ENCODE measurements at places on chromosomes 1 and 21.

DNA sequence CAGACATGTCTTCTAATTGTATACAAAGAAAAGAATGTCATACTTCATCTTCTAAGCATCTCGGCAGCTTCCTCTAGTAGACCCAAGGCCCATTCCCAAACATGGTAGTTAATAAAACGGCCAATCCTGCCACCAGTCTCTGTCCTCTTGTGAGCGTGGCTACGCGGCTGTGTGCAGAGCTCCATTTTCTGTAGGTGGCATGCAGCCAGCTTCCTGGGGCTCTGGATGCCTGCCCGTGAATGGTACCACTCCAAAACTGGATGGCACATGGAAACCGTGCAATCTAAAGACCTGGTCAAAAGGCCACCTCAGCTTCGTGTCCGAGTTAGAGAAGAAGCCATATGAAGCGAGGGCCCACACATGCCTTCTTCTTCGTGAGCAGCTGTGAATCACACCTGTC, 110.7 kb downstream of the SIPA1L2 start:
- DNase-seq = no peak

DNA sequence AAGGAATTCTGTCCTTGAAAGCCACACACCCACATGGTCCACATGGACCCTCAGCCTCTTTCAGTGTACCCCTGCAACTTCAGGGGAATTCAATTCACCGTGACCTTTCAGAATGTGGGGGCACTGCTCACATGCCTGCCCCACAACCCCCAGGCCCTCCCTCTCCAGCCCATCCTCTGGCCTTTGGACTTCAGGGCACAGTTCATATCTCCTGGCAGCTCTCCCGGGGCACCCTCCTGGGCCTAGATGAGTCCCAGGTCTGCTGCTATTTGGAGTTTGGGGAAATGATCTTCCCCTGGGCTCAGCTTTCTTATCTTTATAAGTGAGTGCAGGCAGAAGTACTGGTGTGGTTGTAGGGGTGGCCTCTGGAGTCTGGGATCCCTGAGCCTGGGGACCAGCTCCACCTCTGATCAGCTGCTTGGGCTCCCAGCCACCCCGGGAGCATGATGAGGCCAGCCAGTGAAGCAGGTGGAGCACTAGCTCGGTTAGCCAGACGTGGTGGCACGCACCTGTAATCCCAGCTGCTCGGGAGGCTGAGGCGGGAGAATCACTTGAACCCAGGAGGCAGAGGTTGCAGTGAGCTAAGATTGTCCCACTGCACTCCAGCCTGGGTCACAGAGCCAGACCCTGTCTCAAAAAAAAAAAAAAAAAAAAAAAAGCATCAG, 15.8 kb downstream of the C1orf167 start:
- DNase-seq = no peak

- DNase-seq = no peak
Measured at GRCh38 chr1:14597343-14598006, 1.0 kb upstream of the KAZN start.

DNA sequence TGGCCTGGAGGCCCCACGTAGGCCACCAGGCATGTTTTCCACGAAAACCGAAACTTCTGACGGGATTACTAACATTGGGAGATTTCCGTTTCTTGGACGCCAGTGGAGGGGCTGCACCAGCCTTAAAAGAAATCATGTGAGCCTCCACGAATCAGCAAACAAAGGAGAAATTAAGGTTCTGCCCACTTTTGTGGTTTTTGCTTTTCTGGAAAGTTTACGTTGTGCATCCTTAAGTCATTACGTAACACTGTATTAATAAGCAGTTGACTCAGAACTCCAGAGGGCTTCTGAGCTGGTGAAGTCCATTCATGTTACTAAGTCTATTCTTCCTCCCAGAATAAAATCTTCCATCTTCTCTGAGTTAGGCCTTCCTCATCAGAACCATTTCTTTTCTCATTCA, 168.5 kb downstream of the PSMG1 start:
- no peak for DNase-seq

DNA sequence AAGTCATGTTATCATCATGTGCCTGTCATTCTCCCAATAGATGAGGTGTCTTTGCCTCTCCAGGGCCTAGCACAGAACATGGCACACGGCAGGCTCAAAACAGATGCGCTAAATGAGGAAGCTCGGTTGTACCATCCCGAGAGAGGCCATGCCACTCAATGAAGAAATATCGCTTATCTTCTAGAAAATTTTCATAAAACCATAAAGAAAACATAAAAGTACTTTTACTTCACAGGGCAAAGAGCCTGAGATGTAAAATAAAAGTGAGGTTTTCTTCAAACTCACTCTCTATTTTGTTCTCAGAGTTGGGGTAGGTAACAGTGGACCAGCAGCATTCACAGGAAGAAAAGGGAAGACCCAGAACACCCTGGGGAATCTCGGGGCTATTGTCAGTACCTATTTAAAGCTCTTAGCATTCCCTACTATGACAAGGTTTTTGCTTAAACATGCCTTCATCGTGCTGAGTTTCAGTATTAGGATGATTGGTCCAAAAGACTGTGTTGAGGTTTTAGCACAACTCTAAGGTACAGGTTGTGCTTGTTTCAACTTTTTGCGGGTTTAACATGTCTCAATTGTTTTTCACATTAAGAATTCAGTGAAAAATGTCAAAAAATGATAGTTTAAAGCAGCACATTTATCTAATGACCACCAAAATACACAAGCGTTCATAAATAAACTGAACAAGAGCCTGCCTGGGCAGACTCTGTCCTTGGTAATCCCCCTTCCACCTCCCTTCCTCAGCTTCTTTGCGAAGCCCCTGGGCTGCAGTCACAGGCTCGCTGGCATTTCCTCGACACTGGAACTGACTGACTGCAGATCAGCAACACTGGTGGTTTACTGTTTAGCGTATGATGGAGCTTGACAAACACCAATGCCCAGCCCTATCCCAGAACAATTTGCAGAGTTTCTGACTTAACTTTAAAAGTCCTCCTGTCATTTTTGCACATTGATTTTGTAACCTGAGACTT, 55.6 kb downstream of the COQ8A start:
- peak; percentile 34 for DNase-seq

DNA sequence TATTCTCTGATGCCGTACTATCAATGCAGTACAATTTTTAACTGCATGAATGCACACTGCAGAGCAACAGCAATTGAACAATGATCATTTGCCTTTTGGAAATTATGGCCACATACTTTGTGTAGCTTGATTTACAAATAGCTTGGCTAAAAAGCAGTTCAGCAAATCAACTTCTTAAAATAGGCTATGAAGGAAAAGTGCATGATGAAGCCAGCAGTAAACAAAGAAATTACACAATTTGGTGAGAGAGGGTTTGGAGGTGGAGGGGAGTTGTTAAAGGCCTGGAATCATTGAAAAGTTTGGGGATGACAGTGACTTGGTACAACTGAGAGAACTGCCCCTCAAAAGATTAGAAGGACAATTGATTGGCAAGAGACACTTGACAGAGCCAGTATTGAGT, 6.5 kb downstream of the PIGM start:
- DNase-seq = no peak

DNA sequence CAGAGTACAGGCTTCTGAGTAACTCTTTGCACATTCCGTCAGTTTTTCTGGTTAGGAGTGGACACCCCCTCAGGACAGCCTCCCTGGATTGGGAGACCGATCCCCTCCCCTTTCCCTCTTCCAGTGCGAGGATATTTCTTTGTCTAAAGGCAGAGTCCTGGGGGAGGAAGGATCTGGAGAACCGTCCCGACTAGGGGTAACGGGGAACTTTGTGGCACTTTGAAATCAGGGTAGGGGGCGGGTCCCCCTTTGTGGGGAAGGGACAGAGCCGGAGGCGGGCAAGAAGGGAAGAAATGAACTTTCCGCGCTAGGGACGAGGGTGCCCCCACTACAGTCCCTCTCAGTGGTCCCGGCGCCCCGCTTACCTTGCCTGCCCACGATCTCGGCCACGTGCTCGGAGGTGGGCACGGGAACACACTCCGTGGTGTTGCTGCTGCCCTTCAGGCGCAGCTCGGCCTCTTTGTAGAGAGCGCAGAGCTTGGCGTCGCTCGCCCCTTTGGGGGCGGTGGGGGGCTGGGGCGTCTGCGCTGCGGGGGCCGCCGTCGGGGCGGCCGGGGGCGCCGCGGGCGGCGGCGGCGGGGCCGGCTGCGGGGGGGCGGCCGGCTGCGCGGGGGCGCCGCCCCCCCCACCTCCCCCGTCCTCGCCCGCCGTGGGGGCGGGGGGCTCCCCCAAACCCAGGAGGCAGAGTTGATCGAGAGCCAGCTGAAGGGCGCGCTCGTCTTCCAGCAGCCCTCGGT, 917 bp downstream of the MEX3A start:
- no peak for DNase-seq

GRCh38 chr21:36728371-36729111, 29.6 kb downstream of the SIM2 start:
- DNase-seq = no peak

DNA sequence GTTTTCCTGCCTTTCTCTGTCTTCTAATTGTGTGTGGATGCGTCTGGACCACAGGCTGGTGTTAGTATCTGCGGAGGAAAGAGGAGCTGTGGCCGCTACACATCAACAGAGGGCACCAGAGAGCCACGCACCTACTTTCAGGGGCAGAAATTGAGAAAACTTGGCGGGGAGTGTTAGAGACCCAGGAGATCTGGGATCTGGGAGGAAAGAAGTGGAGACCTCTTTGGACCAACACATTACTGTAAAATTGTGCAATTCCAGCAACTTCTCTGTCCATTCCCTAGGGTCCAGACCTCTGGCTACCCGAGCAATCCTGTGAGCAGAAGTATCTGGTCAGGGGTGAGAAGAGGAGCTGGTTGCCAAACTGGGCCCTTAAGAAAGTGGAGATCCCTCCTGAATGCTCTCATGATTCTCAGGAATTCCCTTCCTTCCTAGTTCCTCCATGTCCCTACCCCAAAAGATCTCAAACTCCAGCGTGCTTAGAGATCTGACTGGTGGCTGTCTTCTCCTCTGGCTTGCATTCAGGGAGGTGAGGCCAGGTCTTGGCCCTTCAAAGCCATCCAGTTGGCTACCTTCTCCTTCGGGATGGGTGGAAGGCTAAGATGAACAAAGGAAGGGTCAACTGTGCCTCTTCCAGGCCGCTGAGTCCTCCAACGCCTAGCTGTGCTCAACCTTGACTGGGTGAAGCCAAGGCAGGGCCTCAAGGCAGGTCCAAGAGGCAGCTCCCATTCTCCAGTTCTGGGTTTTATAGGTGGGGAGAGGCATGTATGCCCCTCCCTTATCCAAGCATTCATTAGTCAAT, 1.2 kb upstream of the KIRREL1 start:
- DNase-seq = peak; percentile 54

DNA sequence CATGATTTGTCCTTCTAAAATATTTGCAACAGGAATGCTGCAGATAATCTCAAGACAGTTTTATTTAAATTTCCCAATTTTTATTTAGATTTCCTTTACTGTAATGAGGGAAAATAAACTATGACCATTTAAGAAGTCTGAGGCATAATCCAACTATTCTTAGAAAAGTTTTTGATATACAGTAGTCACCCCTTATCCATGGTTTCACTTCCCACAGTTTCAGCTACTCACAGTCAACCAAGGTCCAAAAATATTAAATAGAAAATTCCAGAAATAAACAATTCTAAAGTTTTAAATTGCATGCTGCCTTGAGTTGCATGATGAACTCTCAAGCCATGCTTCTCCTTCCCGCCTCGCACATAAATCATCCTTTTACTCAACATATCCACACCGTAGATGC, 33.3 kb downstream of the TOR3A start:
- no peak for DNase-seq

GRCh38 chr21:36762642-36763041, 63.7 kb downstream of the SIM2 start:
- no peak for DNase-seq

GRCh38 chr1:165900576-165901380, 73.4 kb downstream of the UCK2 start:
- DNase-seq = no peak

GRCh38 chr21:14677639-14678179, 131.6 kb upstream of the SAMSN1 start:
- DNase-seq = no peak

DNA sequence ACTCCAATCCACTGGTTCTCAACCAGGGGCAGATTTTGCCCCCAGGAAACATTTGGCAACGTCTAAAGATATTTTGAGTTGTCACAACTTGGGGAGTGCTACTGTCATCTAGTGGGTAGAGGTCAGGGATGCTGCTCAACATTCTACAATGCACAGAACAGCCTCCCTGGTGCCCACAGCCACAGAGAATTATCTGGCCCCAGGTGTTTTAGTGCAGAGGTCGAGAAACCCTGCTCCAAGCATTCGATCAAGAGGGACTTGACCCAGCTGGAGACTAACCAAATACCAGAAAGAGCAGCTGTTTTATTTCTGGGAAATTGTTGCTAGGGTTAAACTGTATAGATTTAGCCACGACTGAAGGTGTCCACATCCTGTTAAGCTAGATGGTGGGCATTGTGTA, 19.2 kb downstream of the CD247 start:
- no peak for DNase-seq

DNA sequence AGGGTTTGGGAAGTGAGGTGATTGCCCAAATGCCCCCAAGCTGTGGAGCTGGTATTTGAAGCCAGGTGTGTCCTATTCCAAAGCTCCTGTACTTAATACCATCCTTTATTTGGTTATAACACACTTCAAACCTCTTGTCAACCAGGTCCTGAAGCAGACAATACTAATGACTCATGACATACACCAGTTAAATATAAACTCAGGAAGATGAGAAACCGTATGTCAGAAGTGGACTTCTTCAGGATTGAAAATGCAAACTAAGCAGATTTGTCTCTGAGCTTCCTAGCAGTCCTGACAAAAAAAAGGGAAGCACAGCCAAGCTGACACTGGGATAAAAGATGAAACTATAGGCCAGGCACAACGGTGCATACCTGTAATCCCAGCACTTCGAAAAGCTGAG, 70.6 kb downstream of the ALPL start:
- no peak for DNase-seq

- peak; percentile 56 for DNase-seq
Measured at GRCh38 chr1:192476802-192477298, 98.7 kb upstream of the RGS1 start.

DNA sequence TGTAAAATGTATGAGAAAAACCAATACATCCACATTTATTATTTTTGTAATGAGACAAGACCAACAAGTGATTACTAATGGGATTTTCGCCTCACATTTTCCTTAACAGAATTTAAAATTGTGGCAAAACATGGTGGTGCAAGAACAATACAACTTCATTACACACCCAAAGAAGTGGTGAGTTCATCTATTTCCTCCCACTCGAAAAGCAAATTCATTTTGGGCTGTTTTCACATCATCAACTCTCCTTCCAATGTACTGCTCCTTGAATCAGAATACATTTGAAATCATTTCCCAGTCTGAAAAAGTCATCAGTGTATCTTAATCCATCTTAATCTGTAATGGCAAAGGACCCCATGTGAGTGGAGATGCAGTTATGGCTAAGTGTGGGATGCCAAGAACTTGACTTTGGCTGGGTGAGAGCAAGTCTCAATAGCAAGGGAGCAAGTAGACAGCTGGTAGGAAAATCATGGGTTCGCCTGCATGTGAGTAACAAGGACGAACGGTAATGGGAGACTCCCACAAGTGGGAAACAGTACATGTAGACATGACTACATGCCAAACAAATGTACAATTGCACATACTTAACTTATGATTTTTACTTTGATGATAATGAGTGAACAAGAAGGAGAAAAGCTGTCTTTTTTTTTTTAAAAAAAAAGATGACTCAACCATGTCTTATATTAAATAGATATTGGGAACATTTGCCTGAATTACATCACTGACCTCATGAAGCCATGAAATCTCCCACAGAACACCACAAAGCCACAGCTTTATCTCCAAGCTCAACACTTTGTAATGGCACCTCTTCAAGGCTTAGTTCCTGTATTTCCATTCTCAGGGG, 46.0 kb downstream of the RUNX1 start:
- no peak for DNase-seq
